ENCODE measurements at places on chromosomes 13 and 19.
A peak's percentile ranks its signal among the peaks of the same experiment; 100 is the strongest.

DNA sequence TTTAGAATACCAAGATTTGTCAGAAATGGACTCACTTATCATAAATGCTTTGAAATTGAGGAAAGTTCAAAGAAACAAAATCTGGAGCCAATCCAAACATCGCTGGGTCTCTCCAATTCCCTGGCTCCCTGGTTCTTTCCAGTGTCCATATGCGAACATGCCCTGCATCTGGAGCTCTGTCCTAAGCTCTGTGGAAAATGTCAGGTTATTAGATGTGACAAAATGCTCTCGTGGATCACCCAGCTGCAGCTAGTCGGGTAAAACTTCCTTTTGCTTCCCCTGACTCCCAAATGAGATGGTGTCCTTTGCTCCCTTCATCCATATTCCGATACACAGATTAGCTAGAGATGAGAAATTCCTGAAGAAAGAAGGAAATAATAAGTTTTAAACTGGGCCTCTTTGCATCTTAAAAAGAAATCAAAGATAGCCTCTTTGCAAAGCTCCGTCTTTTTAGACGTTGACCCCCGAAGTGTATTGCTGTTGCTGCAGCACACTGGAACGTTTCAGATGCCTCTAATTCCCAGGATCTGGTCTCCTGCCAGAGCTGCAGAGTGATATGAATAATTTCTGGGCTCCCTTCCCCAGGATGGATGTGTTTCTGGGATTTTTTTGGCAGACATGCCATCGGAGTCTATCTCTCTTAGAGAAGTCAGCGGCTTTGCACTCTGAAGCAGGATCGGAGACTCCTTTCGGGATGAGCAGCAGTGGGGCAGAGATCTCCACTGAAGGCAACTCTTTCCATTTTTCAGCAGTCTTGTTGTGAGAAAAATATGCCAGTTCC lies 102.9 kb downstream of the TEX26 start:
- DNase-seq: peak; percentile 69

DNA sequence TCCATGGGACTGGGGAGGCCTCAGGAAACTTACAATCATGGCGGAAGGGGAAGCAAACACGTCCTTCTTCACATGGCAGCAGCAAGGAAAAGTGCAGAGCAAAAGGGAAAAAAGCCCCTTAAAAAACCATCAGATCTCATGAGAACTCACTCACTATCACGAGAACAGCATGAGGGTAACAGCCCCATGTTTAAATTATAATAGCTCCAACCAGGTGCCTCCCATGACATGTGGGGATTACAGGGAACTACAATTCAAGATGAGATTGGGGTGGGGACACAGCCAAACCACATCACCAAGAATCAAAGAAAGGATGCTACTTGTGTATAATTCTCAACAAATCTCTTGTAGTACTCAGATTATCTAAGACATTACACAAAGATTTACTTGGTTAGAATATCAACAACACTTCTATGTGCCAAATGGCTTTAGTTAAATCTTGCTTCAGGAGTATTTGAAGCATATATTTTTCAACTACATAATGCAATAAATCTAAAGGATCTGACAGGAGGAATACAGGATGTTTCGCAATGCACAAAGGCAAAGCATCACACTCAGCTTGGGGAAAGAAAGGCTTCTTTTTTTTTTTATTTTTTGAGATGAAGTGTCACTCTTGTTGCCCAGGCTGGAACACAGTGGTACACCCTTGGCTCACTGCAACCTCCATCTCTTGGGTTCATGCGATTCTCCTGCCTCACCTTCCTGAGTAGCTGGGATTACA lies 180.0 kb downstream of the LHFPL6 start:
- no peak for DNase-seq

DNA sequence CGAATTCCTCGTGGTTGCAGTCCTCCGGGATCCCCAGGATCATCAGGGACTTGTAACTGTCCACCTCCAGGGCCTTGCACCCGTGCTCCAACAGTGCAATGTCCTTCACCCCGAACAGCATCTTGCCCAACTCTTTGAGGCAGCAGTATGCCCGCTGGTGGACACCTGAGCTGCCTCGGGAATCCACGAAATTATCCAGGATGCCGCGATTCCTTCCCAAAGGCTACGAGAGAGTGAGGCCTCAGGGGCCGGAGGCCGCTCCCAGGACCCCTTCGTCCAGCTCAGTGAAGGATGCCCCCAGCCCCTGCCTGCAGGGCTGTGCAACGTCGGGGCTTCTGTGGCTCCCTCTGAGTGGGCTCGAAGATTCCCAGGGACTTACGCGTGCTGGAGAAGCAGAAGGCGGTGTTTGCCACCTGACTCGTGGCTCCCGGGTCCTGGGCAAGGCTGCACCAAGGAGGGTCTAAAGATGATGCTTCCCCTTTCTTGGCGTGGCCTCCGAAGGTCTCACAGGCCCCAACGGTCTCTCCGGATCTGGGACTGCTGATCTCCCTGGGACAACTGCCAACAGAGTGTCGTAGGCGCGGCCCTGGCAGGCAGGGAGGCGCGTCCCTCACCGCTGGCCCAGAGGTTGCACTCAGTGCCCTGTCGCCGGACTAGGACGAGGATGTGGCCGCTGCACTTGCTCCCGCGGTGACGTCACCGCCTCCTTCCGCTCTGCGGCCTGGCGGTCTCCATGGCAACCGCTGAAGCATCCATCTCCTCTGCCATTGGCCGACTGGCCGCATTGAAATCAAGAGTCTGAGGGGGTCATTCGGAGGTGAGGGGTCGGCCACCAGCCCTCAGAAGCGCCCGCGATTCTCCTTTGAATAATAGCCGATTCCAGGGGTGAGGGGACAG lies at the start of gene PNMA8C:
Gene PNMA8C (minus strand): TSS at position 698 of the 897 bp plus-strand sequence. CDS start 577 bp downstream, at position 121.
- peak; percentile 96 for DNase-seq

DNA sequence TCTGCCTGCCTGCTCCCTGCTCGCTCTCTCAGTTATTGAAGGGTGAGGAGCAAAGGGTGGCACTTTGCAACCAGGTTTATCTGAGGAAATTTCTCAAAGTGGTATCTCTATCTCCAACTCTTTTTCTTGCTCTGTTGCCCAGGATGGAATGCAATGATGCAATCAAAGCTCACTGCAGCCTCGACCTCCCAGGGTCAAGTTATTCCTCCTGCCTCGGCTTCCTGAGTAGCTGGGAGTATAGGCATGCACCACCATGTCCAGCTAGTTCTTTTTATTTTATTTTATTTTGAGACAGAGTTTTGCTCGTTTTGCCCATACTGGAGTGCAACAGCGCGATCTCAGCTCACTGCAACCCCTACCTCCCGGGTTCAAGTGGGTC lies 4.9 kb downstream of the ACTMAP start:
- no peak for DNase-seq

DNA sequence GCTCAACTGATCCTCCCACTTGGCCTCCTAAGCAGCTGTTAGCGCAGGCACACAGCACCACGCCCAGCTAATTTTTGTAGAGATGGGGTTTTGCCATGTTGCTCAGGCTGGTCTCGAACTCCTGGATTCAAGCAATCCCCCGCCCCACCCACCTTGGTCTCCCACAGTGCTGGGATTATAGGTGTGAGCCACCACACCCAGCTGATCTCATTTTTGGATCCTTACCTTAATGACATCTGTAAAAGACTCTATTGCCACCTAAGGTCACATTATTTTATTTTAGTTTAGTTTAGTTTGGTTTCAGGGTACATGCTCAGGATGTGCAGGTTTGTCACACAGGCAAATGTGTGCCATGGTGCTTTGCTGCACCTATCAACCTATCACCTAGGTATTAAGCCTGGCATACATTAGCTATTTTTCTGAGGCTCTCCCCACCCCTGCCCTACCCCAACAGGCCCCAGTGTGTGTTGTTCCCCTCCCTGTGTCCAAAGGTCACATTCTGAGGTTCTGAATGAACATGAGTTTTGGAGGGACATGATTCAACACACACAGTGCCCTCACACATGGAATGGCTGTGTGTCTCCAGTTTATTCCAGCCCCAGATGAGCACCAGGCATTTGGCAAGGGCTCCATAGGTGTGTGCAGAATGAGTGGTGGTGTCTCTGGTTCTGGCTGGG lies 1.3 kb downstream of the OR10H5 start:
- DNase-seq: no peak

DNA sequence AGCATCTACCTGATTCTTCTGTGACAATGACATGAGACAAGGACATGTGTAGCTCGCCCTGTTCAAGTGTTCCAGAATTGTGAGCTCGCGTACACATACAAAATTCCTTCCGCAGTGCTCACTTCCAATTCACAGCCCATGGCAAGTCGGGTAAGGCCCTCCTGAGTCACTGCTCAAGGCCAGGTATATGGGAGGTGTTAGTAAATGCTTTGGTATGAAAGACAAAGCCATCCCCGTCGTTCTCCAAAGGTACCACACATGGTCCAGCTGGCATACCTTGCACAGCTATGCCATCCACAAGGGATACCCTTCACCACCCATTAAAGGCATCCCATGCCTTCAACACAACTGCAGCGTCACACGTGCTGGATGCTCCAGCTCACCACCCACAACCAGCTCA lies 4.4 kb upstream of the ELL start:
- no peak for DNase-seq

- DNase-seq: no peak
These were observed 541.4 kb downstream of the GPC6 start for GRCh38 chr13:93767917-93768409.

GRCh38 chr19:21612403-21612872 lies 107.0 kb downstream of the ZNF429 start:
- no peak for DNase-seq

GRCh38 chr19:29060813-29061364 lies 152.1 kb downstream of the UQCRFS1 start:
- DNase-seq: peak; percentile 61
